ENCODE measurements at places on chromosomes 7 and 10.

- DNase-seq = no peak
Observed at GRCh38 chr10:28503114-28503513, 29.8 kb upstream of the WAC start.

DNA sequence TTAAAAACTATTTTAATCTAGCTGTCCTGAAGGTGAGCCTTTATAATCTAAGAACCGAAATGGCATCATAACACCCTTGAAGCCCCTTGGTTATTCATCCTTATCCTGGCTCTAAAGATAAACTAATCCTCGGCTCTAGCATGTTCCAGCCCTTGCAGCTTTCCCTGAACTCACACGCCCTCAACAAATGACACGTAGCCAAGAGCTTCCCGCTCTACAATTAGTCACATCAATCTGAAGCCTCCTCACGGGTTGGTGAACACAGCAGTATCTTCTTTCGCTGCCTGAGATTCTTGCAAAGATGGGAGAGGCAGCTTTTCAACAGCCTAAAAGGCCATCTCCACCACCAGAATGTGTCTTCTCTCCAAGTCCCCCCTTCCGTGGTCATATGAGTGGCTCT lies 4.1 kb downstream of the FRMD4A start:
- DNase-seq = no peak

DNA sequence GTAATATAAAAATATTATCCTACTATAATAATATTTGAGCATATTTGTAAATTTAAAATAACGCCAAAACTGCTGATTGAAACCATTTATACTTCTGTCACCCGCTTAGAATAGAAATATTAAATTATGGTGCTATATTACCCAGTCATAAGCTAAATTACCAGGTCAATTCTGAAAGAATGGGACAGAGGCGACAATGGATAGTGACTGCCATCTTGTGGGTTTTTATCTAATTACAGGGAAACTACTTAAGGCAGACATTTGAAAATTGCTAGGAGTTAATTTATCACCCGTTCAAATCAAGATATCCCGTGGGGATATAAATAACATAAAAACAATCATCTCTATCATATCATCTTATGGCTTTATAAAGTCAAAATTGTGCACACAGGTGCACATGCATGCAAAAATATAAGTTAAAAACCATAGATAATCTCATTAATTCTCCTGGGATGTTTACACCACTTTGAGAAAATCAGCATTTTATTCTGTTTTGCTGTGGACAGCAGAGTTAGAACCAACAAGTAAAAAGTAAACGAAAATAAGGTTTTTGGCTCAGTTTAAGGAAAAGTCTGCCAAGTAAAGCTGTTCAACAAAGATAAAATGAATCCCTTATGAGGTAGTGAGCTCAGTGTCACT lies 41.3 kb upstream of the HPSE2 start:
- peak; percentile 19 for DNase-seq

GRCh38 chr7:17600340-17600752 lies 301.9 kb downstream of the AHR start:
- no peak for DNase-seq

DNA sequence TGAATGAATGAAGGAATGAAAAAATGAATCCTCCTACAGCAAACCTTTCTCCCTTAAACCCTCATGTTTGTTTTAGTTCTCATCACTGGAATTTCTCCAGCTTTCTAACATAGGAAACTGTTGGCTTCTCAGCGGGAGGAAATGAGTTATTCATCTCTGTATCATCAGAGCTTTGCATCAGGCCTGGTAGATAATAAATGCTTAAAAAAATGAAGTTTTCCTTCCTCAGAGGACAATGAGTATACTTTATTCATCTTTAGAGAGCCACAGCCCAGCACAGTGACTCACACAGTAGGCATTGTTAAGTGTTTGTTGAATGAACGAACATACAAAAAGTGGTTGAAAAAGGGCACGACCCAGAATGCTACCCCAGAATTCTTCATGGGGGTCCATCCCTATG lies 62.6 kb downstream of the COL13A1 start:
- no peak for DNase-seq

GRCh38 chr7:155296788-155297516 lies 726 bp upstream of the INSIG1 start:
- peak; percentile 46 for DNase-seq

GRCh38 chr7:1192171-1192676 lies 32.2 kb upstream of the ZFAND2A start:
- DNase-seq = peak; percentile 90

- DNase-seq = no peak
Observed at GRCh38 chr10:115974816-115975430, 298.1 kb downstream of the GFRA1 start.

DNA sequence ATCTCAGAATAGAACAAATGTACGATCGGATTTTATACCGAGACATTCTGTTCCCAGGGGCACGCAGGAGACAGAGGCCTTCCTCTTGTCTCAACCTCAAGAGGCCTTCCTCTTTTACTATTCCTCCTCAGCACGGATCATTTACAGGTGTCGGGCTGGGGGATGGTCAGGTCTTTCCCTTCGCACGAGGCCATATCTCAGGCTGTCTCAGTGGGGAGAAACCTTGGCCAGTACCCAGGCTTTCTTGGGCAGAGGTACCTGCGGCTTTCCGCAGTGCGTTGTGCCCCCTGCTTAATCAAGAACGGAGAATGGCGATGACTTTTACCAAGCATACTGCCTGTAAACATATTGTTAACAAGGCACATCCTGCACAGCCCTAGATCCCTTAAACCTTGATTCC lies 44.2 kb downstream of the FANK1 start:
- no peak for DNase-seq

GRCh38 chr10:110209454-110209925 lies 2.1 kb downstream of the MXI1 start:
- peak; percentile 20 for DNase-seq

- DNase-seq = no peak
Observed at GRCh38 chr10:44198780-44199097, 186.2 kb downstream of the CXCL12 start.

- DNase-seq = no peak
Observed at GRCh38 chr7:24704311-24704710, 53.0 kb downstream of the GSDME start.

DNA sequence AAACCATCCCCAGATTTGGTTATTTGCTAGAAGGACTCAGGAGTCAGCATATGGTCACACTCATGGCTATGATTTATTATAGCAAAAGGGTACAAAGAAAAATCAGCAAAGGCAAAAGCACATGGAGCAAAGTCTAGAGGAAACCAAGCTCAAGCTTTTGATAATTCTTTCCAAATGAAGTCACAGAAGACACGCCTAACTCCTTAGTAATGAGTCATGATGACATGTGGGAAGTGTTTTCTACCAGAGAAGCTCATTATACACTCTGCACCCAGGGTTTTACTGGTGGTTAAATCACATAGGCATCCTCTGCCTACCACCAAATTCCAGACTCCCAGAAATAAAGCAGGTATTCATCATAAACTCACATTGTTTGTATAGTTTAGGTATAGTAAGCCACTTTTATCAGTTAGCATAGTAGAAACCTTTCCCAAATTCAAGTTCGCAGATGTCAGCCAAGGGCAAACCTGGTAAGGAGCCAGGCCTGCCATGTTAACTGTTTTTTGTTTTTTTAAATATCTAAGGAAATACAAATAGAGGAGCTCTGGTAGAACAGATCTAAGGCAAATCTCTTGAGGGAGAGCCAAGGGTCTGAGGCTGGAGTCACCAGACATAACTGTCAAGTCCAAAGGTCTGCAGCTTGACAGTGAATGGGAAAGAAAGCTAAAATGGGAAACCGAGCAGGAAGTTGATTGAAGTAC lies 15.4 kb upstream of the HIBADH start:
- peak; percentile 36 for DNase-seq

GRCh38 chr10:18583575-18584270 lies 67.7 kb downstream of the NSUN6 start:
- no peak for DNase-seq

DNA sequence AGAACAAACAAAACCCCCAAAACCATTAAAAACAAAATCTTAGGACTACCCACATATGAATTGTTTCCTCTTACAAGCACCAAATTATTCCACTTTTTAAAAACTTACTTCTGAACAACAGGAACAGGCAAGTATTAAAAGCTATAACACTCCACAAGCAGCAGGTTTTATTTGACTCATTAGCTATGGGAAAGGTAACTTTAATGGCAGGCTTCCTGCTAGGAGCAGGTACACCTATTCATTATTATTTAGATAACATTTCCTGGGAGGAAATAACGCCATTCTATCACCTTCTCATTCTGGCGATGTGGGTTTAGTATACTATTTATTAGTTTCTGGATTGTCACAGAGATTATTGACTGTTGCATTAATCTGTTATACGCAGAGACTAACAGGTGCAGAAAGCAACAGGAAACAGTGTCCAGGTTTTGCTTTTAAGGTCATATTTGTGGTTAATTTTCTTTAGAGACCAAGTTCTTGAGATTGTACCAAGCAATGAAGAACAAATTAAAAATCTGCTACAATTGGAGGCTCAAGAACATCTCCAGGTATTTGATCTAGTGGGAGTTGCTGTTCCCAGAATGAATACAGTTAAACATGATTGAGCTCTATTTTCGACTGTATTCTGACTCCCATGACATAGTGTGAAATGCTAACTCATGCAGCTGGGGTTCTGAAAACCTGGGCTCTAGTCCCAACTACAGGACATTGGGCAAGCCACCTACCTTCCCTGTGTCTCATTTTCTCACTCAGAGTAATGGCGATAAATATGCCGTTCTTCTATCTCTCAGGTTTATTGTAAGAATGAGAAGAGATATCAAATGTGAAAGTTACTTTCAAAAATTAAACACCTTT lies 2.0 kb downstream of the CPA2 start:
- DNase-seq = no peak

DNA sequence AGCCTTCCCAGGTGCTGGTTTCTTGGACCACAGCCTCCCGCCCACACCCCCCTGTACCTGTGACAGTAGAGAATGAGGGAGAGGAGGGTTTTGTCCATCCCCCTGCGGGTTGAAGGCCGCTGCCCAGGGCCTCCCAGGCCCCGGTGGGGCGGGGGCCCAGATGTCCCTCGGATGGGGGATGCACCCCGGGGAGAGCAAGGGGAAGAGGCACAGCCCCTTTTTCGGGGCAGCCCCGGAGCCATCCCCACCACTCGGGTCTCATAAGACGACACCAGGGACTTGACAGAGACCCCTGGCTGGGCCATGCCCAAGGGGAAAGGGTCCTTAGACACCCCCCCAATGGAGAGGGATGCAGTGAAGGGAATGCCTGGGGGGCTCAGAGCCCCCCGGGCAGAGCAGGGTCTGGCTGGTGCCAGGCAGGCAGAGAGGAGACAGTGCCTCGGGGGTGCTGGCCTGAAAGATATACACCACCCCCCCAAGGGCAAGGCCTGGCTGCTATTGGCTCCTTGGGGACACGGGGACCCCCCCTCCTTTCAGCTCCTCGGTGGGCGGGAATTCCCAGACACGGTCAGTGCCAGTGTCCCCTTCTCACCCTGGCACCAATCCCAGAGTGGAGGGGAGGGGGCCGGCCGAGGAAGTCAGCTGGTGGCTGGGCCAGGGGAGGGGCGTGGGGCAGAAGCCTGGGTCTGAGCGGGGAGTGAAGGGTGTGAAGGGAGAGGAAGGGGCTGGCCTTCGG lies 3.7 kb upstream of the SPACDR start:
- DNase-seq = no peak

DNA sequence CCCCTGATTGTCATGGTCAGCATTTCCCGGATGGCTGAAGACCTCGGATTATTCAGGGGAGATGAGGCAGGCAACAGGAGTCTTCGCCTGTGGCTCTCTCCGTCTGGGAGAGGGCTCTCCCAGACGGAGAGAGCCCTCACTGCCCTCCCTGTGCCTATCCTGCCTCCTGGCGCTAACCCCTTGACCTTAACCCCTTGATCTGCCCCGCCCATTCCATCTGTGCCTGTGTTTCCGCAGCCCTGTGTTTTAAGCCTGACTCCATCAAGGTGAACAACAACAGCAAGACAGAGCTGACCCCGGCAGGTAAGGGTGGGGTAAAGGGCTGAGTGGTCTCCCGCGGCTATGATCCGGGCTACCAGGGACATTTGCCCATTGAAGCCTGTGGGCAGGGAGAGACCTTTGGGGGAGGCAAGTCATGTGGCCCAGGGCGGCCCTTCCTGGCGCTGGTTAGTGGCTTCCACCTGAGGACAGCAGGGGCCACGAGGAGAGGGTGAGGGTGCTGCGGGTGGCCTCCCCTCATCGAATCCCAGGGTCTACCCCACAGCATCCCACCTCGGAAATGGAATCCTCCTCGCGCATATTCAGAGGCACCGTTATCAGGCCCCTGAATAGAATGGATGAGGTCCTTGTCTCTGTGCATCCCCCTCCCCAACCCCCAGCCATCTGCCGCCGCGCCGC lies 4.2 kb upstream of the MUC12 start:
- DNase-seq = no peak

DNA sequence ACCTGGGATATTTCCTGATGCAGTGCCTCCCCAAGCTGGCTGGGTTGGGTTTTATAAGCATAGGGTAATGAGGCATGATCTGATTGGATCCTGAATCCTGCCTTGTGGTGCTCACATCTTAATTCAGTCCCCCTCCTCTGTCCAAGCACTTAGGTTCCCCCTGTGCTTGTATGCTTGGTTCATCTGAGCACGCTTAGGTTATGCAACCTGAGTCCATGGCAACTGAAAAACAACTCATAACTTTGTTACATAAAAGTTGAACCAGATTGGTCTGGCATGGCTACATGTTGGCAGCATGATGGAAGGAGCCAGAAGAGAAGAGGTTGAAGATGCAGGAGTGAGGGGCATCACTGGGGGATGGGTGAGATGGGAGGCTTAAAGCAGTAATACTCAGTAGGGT lies 57.3 kb upstream of the OSBPL3 start:
- no peak for DNase-seq

DNA sequence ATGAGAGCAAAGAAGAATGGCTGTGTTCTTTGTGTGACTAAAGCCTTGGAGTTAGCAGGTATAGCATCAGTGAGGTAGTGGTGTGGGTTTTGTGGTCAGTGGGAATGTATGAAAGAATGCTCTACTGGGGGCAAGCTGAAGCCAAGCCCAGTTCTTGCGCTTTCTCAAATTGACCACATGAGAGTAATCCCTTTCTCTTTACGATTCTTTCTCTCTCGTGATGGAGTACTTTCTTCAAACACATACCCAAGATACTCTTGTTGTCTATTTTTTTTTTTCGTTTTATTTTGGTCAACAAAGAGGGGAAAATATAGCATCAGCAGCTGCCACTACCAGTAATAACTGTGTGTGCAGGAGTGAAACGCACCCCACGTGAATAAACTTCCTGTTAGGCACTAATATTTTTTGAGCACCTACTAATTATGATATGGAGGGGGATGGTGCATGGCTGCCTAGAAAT lies 8.4 kb upstream of the PANK1 start:
- DNase-seq = no peak

GRCh38 chr10:8835453-8836167 lies 781.1 kb downstream of the GATA3 start:
- DNase-seq = no peak

GRCh38 chr7:24905996-24906770 lies 73.8 kb downstream of the OSBPL3 start:
- DNase-seq = no peak

- no peak for DNase-seq
Observed at GRCh38 chr10:125222515-125223308, 62.3 kb upstream of the CTBP2 start.

DNA sequence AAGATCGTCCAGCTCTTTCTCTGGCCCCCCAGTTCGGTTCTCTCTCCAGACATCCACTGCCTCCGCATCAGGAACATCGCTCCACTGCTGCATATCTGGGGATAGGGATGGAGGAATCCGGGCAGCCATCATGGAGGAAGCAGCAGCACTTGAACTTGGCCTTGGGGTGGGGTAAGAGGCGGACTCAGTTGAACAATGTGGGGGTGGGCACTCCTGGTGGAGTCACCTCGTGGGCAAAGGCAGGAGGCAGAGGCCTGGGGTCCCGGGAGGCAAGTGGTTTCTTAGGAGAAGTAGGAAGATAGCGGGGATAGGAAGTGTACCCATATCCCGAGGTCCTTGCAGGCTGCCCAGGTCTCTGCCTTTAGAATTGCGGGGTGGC lies 98.3 kb downstream of the CHST15 start:
- no peak for DNase-seq
